ENCODE measurements at places on chromosomes 6 and 20.

DNA sequence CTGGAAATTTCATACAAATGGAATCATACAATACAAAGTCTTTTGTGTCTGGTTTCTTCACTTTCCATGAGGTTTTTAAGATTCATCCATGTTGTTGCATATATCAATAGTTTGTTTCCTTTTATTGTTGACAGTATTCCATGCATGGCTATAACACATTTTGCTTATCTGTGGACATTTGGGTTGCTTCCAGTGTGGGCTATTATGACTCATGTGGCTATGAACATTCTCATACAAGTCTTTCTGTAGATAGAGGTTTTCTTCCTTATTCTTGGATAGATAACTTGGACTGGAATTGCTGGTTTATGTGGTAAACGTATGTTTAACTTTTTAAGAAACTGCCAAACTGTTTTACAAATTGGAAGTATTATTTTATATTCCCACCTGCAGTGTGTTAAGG is 30.0 kb upstream of the KIF6 start:
- no peak for DNase-seq

- DNase-seq = no peak
These were observed 44.7 kb downstream of the VAPB start for GRCh38 chr20:58433759-58434158.

DNA sequence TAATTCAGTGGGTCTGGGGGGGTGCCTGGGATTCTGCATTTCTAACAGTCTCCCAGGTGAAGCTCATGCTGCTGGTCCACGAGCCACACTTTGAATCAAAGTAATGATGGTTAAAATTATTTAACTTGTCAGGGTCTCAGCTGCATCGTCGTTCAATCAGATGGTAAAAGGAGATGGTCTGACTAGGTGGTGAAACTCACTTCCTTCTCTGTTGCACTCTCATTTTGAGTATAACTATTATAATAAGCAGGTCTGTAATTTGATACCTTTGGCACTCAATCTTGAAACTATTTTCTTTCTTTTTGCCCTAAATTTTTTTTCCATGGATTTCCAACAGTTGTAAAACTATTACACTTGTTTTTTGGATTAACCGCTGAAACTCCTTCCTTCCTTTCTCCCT is 292.5 kb downstream of the FARS2 start:
- DNase-seq = no peak

DNA sequence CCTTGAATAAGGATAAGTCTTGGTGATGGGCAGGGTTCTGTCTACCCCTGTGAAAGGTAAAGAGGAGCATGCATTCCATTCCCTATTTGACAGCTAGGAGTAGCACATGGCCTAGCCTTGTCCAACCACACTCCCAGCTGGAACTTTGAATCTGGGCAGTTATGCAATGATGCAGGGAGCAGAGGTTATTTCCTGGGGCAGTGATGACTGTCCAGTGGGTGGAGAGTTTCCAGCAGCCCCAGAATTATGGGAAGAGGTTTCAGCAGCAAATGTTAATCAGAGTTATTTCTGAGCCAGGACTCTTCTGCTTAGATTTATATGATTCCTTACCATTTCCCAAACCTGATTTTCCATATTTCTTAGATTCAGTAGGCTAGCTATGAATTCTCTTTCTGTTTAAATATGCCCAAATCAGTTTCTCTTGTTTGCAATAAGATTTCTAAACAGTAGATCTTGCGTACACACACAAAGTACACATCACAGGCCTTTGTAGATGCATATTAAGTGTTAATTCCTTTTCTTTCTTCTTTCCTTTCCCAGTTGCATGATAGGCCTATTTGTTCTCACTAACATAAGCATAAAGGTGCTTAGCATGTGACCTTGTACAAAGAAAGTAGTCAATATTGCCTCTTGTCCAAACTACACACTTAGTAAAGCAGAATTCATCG is 17.3 kb upstream of the TXLNB start:
- DNase-seq = no peak

GRCh38 chr6:28258877-28259777 is at the start of gene NKAPL:
Gene NKAPL, plus strand, starts transcription at chr6:28259297. Its CDS starts 75 bp downstream, at chr6:28259372.
- DNase-seq = no peak

DNA sequence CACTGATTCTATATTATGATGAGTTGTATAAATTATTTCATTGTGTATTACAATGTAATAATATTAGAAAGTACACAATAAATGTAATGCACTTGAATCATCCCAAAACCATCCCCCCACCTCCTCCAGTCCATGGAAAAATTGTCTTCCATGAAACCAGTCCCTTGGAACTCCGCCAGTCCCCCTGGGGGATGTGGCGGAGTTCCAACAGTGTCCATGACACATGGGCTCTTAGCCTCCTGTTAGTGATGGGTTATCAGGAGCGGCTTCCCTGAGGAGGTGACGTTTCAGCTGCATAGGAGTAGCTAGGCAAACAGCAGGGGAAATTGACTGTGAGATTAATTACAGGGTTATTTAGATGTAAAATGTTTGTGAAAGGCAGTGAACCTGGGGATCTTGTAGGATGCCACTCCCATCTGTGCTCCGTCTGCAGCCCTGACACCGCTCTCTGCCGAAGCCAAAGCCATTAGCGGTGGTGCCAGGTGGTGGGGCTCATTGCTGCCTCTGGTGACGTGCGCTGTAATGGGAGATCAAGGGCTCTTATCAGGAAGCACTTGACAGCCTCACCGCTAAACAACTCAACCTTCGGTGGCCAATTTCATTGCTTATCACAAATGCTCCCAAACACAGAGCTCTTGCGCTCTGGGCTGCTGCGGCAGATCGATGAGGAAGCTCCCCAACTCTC is 81.6 kb upstream of the MC3R start:
- DNase-seq = peak; percentile 21

- DNase-seq = no peak
These were observed 75.7 kb upstream of the FOXP4 start for GRCh38 chr6:41470331-41471063.
